GM12891 (cell line): ENCODE measurements at places on chromosomes 3 and 15.

- DNase-seq: no peak
These were observed 15.1 kb upstream of the TOP2B start for GRCh38 chr3:25679642-25680302.

- DNase-seq: no peak
These were observed 35.6 kb upstream of the PPP4R2 start for GRCh38 chr3:72960812-72961518.

DNA sequence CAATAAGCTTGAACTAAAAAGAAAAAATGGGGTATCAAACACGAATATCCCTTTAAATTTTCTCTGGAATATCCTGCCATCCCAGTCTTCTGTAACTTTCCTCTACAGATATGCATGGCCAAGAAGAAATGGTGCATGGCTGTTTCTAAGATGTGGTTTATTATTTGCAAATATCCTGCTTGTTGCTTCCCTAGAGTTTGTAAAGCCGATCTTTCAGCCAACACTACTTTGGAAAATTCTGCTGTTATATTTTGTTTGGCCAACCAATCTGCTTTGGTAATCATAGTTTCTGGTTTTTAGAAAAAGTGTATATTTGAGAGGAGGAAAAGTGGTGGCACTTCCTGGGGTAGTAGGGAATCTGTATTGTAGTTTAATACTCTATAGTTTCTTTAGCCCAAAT, 13.9 kb downstream of the PHLDB2 start:
- DNase-seq: no peak

DNA sequence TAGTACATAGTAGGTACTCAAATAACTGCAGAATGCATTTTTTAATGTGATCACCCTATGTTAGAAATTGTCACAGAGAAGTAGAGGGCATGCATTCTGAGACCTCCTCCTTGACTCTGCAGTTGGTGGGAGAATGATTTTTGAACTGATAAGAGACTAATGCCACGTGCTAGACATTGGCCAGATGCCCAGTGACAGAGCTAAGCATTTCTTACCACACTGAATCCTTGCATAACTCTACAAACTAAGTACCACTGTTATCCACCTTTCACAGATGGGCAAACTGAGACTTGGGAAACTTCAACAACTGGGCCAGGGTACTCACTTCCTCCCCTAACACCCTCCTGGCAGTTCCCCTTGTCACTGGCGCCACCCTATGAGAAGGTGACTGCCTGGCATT, 33.5 kb upstream of the SPATA12 start:
- no peak for DNase-seq

DNA sequence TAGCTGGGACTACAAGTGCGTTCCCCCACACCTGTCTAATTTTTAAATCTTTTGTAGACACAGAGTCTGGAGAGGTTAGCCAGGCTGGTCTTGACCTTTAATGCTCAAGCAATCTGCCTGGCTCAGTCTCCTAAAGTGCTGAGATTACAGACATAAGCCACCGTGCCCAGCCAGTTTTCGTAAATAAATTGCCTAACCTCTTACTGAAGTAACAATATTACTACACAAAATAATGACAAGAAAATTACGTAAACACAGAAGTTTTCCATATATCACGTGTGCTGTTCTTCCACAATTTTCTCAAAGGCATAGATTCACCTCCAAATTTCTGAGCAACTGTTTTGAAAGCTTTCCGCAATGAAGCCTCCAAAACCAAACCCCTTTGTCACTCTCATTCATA, 58.1 kb upstream of the PROK2 start:
- no peak for DNase-seq

DNA sequence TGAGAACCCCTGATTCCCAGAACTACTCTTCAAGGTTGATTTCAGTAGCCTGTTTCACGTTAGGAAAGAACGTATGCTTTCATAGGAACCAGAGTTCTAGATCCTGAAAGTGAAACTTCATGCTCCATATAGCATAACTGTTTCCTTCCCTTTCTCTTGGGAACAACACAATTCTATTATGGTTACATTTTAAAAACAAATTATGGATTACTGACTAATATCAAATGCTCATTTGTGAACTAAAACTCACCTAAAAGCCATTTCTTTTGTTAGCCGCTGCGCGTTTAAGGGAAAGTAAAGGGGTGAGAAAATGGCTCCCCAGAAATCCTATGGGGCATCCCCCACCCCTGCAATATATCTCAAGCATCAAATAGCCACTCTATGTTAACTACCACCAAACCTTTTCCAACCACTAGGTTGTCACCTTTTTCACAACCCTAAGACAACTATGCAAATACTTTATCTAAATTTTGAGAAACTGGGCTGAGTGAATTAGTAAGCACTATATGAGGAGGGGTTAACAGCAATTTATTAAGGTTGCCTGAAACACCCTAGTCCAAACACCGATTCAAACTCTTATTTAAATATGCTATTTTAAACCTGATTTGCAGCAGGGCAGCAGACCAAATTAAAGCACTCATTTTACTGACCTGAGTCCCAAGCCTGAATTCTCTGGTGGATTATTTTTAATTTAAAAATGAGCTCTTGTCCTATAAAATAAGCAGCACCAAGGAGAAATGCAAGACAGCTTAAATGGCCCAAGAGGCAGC, 2.4 kb downstream of the SIAH2 start:
- DNase-seq: no peak

DNA sequence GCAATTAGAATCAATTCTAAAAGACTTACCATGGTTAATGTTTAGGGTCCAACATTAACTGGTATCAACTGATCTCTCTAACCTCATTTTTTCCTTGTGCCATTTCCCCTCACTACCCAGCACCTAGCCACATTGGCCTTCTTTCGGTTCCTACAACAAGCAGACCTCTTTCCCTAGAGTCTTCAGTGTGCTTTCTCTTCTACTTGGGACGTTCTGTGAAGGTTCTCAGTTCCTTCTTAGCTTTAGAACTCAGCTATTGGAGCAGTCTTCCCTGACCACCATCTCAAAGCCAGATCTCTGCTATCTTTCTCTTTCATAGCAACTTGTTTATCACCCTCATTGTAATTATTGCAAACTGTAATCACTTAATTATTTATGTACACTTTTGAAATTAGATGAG, 31.5 kb upstream of the MINDY4B start:
- no peak for DNase-seq

- no peak for DNase-seq
These were observed 108.3 kb upstream of the FRMD4B start for GRCh38 chr3:69494185-69494584.

DNA sequence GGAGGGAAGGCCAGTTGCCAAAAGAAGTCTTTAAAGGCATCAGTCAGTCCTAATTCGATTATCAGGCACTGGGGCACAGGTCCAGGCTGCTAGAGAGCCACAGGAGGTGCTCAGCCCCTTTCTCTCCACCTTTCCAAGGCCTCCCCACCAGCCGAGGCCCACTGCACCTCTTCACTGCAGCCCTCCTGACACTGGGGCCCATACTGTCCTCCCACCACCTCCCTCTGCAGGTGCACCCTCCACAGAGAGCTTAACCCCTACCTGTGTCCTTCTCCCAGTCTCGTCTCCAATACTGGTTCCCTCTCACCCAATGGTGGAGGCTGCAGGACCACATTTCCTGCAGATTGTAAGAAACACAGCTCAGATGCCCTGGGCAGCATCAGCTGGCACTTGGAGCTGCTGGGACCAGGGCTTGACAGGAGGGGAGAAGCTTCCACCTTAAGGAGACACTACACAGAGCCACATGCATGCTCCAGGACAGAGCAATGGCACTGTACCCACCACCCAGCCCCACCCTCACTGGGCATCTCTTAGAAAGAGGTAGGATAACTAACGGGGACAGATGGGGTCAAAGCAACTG, 81.6 kb upstream of the PRR20G start:
- DNase-seq: no peak

DNA sequence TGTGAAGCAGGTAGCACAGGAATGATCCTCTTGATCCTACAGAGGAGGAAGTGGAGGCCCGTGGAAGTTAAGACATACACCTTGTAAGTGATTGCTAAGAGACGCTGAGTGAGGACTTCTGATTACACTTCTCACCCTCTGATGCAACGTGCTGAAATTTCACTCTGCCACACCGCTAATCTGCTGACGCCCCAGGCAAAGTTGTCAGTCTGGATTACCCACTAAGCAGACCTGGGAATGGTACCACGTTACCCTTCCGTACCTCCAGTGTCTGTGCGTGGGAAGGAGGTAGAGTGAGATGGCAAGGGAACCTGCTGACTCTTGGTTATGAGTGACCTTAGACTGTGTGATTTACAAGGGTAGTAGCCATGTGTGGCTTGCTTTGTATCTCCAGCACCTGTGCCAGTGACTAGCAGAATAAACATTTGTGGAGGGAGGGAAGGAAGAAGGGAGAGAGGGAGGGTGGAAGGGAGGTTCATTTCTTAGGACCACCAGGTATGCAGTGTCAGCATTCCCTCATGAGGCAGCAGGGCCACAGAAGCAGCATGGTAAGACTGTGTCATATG, 115.0 kb downstream of the ALDH1A2 start:
- DNase-seq: no peak

DNA sequence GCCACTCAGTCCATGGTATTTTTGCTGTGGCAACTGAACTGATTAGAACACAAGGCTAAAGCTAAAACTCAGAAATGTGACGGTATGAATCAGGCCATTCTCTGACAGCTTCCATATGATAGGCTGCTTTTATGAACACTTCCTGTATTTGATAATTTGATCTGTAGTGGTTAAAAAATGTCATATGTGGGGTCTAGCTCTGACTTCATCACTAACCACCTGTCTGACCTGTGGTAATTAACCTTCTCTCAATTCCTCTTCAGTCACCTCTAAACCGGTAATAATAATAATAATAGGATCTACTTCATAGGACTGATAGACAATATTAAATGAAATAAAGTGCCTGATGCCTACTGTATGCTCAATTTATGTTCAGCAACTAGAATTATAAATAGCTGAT, 223.2 kb downstream of the MBNL1 start:
- DNase-seq: no peak

GRCh38 chr15:49621401-49621811, 558 bp downstream of the DTWD1 start:
- no peak for DNase-seq

- no peak for DNase-seq
These were observed 52.0 kb downstream of the MAGEF1 start for GRCh38 chr3:184659797-184660301.

DNA sequence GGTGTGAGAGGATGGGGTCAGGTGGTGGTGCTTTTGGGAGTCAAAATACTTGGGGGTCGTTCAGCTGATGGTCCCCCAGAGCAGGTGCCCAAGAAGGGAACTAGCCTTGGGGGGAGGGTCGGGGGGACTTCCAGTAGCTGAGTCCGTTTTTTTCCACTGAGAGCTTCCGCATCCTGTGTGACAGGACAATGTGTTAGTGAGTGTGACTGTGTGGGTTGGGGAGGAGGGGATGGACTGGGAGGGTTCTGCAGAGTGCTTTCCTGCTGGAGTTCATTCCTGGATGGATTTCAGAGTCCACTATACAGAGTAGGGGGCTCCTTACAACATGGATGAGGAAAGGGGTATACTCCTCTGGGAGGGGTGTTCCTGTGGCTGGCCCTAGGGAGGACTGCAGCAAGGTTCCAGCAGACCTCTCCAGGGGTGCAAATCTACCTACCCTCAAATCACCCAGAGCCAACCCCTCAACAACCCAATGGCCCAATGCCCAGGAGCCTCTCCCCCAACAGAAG, 601 bp upstream of the HYAL2 start:
- no peak for DNase-seq

DNA sequence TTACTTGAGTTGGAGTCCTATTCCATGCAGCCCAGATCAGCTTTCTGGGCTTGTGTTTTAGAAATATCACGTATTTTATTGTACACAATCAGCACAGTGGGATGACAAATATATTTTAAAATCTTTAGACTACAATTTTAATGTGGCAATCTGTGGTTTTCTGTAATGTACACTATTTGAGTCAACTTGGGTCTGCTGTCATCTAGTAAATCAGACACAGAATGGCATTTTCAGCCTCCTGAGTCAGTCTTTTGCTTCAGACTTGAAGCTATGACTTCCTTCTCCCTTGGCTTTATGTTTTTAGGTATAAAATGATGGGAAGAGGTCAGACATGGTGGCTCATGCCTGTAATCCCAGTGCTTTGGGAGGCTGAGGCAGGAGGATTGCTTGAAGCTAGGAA, 232.1 kb downstream of the NECTIN3 start:
- DNase-seq: no peak

DNA sequence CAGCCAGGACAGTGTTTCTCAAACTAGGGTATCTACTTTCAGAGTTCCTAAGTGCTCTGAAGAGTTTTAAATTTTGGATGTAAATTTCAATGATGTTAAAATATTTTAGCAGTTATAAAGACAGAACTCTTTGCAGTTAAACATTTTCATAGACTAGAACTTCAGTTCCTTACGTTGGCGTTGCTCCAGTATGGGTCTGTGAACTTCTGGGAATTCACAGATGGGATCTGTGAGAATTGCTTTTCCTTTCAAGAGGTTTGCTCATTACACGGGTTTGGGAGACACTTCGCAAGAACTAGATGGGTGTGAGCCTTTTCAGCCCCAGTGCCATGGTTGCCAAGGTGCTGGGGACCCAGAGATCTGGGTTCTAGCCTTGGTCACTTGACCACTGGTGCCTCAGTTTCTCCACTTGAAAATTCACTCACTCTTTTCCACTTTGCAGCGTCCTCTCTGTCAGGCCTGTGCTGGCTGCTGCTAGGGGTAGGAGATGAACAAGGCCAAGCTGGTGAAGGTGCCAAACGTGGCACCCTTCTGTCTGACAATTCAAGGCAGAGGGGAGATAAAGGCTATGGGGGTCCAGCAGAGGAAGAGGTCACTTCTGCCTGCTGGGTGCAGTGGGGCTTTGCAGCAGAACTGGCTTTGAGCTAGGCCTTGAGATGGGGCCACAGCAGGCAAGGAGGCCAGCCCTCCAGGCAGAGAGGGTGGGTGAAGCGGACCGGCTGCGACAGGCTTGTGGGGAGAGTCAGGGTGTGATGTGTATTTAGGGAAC, 48.1 kb downstream of the EPHB3 start:
- no peak for DNase-seq

DNA sequence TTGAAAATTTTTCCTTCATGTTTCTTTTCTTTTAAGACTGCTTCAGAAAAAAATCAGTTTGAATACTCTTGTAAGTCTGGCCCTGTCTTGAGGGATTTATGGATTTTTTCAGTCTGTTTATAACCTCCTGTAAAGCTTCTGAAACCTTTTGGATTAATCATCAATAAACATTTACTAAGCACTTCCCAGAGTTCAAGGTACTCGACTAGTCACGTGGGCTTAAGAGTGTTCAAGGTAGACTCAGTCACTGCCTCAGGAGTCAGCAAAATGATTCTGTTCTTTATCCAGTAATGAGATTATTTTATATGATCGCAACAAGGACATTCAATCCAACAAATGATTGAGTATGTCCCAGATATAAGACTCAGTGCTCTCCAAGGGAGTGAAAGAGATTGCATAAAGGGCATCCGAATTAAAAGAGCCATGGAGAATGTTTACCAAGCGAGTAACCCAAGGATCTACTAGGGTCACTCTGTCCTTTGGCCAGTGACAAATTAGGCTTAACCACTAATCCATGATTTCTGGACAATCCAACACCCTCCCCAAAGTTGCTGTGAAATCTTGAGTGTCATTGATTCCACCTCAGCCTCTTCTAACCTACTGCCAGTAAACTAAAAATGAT, 726.6 kb upstream of the NAALADL2 start:
- no peak for DNase-seq
